ENCODE measurements at places on chromosomes 1 and 21.
A peak's percentile ranks its signal among the peaks of the same experiment; 100 is the strongest.

GRCh38 chr1:240441669-240442068 lies 170.3 kb downstream of the GREM2 start:
- DNase-seq, result no peak

- no peak for DNase-seq
Observed at GRCh38 chr1:6471086-6471969, 5.4 kb upstream of the TNFRSF25 start.

GRCh38 chr1:59427784-59428183 lies 130.9 kb downstream of the FGGY start:
- no peak for DNase-seq

- DNase-seq, result peak; percentile 81
Observed at GRCh38 chr1:27634985-27635367, at the start of gene FGR. Gene FGR (minus strand): TSS chr1:27635185. CDS start chr1:27623916, 11,269 bp downstream.

- no peak for DNase-seq
Observed at GRCh38 chr1:227729144-227729880, 5.8 kb downstream of the JMJD4 start.

DNA sequence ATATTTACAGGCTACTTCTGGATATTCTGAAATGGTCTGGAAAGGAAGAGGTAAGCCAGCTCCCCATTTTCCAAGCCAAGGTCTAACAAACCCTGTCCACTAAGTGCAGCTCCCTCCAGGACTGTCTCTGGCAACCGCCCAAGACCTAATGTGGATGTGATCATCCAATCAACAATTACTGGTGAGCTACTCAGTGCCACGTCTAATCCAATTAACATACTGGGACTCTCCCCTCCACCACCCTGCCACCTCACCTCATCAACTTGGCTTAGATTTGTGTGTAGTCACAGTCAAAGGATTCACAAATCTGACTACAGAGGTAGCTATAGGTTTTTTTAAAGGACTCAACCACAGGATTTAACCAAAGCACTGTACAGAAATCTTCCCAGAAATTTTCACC lies 25.4 kb upstream of the S100A7 start:
- no peak for DNase-seq

- no peak for DNase-seq
Observed at GRCh38 chr1:15288173-15288926, 41.3 kb downstream of the FHAD1 start.

DNA sequence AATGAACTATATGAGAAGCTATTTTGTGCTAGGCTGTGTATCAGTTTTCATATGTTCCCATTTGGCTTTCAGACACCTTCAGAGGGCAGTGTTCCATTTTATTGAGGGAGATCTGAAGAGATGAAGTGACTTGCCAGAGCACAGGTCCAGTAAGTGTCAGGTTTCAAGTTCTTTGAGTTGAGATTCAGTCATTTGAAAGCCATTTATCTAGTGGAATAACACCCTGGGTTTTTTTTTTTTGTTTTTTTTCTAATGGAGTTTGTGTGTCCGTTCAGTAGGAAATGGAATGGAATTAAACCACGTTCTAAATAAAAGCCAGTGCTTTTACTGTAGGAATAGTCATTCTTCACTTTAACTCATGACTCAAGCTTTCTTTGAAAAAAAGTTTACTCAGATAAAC lies 652.9 kb upstream of the USP24 start:
- DNase-seq, result no peak

DNA sequence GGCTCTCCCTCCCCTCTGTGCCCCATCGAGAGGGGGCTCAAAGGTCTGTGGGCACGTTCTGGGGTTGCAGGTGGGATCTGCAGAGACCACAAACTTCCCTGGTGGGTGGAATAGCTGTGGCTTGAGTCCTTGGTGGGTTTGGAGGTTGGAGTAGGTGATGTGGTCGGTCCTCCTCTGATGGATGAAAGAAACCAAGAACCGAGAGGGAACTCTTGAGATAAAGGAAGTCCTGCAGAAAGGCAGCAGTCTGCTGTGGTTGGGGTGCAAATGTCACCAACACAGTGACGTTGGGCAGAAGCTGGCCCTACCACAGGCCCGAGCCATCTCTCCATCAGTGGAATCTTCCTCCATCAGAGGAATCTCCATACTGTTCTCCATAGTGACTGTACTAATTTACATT lies 171.8 kb downstream of the FCRL5 start:
- no peak for DNase-seq

GRCh38 chr1:47390843-47391242 lies 25.2 kb upstream of the FOXE3 start:
- no peak for DNase-seq

GRCh38 chr1:36352910-36353878 lies 29.7 kb upstream of the EVA1B start:
- no peak for DNase-seq

DNA sequence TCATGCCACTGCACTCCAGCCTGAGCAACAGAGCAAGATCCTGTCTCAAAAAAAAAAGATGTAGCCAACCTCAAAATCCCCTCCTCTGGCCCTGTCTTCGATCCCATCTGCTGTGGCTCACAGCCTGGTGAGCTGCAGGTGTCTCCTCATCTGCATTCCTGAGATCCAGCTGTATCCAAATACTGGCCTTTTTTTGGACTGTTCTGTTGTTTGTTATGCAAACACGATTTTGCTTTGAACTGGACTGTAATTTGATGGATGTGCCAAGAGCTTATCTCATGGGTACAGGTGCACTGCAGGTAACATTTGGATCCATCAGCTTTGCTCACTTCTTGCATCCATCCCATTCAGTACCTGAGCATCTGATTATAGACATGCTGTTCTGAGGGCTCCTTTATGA lies 14.1 kb upstream of the FAM43B start:
- DNase-seq, result no peak

DNA sequence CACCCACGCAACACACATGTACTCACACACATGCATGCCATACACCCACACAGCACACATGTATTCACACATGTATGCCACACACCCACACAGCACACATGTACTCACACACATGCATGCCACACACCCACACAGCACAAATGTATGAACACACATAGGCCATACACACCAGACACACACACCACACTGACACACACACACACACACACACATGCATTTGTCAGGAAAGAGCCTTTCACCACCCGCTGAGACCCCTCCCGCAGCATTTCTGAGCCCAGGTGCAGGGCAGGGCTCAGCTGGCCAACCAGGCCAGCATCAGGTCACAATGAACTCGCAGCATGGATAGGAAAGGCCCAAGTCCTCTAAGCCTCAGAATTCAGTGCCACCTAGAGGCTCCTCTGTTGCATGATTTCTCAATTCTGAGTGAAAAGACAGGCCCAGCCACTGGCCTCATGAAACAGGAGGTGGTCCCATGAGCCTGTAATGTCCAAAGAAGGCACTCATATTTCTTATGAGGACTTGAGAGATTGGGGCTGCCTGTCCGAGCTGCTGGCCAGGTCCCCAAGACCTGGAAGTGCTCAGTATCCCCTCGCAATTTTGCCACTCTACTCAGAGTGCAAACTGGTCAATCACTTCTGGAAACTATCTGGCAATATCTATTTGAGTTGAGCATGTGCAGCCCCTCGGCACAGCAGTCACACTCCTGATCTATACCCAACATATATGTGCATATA lies 57.3 kb downstream of the PSMG1 start:
- no peak for DNase-seq

DNA sequence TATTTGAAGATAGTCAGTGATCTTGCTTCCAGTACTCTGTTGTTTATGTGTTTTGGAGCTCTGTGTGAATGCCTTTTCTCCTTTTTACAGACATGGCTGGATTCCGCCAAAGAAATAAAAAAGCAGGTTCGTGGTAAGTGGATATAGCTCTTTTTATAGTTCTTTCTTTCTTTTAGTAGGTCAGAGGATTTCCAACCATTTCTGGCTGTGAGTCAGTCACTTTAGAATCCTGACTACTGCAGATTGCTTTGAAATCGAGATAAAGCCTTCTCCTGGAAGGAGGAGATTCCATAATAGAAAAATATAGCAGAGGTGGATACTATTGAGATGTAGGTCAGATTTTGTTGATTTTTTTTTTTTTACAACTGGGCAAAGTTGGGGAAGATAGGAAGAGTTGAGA lies 97.4 kb downstream of the EPB41 start:
- DNase-seq, result no peak

DNA sequence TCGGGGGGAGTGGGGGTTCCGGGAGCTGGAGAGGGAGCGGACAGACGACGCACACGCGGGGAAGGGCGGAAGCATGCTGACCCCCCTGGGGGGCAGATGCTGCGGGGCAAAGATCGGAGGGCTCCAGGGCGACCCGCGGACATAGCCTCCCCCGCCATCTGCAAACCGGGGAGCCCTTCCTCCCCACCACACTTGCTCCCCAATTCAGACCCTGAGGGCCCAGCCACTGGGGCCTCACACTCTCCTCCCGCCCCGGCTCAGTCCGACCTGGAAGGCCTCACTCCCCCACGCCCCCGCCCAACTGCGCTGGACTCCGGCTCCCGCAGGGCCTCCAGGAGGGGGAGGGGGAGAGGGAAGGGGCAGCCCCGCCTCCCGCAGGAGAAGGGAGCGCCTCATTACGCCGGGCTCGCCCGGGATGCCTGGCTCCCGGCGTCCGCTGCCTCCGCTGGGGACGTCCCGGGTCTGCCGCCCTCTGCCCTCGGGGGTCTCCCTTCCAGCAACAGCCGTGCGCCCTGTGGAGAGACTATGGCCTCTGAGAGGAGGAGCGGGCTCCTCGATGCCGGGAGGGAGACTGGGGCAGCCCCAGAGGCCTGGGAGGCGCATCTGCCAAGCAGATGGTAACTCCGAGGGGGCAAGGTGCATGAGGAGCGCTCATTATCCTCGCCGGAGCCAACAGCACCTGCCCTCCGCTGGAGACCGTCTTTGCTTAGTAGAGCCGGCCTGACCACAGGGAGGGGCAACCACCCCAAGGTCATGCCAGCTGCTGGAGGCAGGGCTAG lies 636 bp upstream of the CAMK2N1 start:
- peak; percentile 84 for DNase-seq

DNA sequence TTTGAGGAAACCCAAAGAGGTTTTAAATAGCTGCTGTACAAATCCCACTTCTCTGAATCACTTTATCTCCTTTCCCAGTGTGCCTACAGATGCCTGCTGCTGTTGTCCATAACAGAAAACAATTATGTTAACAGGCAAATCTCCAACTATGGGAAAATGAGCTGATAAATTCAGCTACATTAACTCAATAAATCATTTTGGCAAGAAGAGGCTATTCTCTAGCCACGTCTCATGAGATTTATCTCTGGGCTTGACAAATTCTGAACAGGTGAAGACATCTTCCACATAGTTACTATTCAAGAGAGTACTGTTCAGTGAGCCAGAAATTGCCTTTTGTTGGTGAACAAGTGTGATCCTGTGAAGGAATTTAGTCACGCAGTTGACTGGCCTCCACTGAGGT lies 327.1 kb upstream of the FMN2 start:
- DNase-seq, result no peak

DNA sequence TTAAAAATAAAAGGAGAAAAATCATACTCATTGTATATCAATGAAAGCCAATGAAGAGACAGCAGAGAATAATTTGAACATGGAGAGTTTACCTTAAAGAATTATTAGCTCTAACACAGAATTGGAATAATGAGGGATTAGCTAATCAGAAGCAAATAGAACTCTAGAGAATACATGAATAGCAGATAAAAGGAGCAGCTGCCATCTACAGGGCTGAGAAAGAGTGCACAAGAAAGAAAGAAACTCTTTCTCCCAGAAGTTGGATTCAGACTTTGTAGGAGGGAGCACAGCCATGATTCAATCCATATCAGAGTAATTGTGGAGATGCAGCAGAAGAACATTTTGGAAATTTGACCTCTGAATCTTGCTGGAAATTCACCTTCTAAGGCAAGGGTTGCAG lies 1171.2 kb downstream of the PLA2G4A start:
- DNase-seq, result no peak

DNA sequence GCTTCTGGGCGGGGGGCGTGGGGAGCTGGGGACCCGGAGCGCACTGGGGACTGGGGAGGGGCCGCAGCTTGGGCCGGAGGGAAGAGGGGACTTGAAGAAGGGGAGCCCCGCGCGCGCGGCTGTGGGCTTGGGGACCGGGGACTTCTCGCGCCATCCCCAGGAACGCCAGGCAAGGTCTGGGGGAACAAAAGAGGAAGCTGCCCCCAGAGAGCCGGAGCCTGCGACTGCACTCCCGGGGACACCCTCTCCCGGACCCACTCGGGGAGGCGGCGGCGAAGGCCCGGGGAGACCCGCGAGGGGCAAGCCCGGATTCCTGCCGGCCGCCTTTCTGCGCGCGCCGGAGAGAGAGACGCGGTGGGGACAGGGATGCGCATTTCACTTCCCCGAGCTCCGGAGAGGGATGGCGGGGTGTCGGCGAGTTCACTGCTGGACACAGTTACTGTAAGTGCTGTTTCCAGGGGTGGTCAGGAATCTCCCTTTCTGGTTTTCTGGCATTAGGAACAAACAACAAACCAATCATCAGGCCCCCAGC lies 732 bp downstream of the ABCG1 start:
- no peak for DNase-seq

DNA sequence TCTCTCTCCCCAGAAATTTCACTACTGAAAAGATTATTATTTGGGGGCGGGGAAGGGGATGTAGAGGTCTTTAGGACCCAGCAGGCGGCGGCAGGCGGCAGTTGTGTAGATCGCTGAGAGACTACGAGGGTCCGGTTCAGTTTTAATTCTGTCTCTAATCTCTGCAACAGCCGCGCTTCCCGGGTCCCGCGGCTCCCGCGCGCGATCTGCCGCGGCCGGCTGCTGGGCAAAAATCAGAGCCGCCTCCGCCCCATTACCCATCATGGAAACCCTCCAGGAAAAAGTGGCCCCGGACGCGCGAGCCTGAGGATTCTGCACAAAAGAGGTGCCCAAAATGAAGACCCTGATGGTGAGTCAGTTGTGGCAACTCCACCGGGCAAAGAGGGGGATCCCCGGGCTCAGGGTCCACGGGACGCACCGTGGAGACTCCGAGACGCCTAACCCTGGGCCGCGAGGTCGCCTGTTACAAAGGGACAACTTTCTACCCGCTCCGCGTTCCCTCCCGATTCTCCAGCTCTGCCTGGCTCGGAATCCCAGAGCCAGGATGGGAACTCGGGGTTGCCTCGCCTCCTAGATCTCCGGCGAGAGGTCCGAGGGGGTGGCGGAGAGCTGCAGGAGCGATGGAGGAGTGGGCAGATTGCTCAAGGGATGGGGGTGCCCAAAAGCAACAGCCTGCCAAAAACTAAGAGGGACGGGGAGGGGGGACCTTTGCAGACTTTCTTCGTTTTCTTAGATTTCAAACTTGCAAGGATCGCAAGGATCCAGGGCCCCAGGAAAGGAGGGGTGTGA lies at the start of gene ST6GALNAC5:
Gene ST6GALNAC5 (plus strand): TSS at position 139 of the 789 bp plus-strand sequence.
- DNase-seq, result no peak

GRCh38 chr1:205563927-205564441 lies 59.5 kb downstream of the CDK18 start:
- DNase-seq, result no peak

- no peak for DNase-seq
Observed at GRCh38 chr1:186043296-186043695, 309.1 kb downstream of the HMCN1 start.
